Placental pericyte (primary cell): ENCODE measurements at places on chromosomes 4 and X. TPM values are rescaled to one million over a fixed set of nuclear protein-coding genes. Genes with fewer than 3 reads are reported as not detected.

KCND1 gene
- total RNA-seq: under 0.01 and 0.14 TPM in 2 replicates

MAGEB18 gene
- total RNA-seq: not detected in 2 replicates

PPP1R2C gene
- not detected in 2 replicates for total RNA-seq

PRR32 gene
- total RNA-seq: not detected in 2 replicates

GPM6B gene
- 0.14 TPM in 1 of 2 replicates, not detected in the other for total RNA-seq

ELOVL6 gene
- total RNA-seq: 17.5 and 18.2 TPM in 2 replicates

WDR17 gene
- total RNA-seq: 0.57 and 0.66 TPM in 2 replicates

MAOB gene
- total RNA-seq: under 0.01 TPM in 1 of 2 replicates, not detected in the other

MAGEB2 gene
- total RNA-seq: 2.4 TPM in 1 of 2 replicates, not detected in the other

EFHC2 gene
- 0.29 and 0.66 TPM in 2 replicates for total RNA-seq

TSPAN6 gene
- 23.4 and 25.8 TPM in 2 replicates for total RNA-seq

TEC gene
- total RNA-seq: under 0.01 and 0.72 TPM in 2 replicates

DMRTC1 gene
- total RNA-seq: not detected in 2 replicates

TMEM150C gene
- 0.14 TPM in 1 of 2 replicates, not detected in the other for total RNA-seq

ADH7 gene
- not detected in 2 replicates for total RNA-seq

CITED1 gene
- total RNA-seq: 0.22 and 1.1 TPM in 2 replicates

DCAF8L2 gene
- not detected in 2 replicates for total RNA-seq

VCX3B gene
- not detected in 2 replicates for total RNA-seq

RAB9B gene
- 0.14 TPM in 1 of 2 replicates, not detected in the other for total RNA-seq

DCUN1D4 gene
- total RNA-seq: 31.8 and 50.1 TPM in 2 replicates

SLC6A8 gene
- total RNA-seq: 10.0 and 16.4 TPM in 2 replicates

INTU gene
- 2.6 and 7.3 TPM in 2 replicates for total RNA-seq

MAGEB10 gene
- total RNA-seq: not detected in 2 replicates

BMX gene
- total RNA-seq: under 0.01 TPM in 1 of 2 replicates, not detected in the other

TBC1D1 gene
- 35.9 and 118 TPM in 2 replicates for total RNA-seq

ATP5ME gene
- 31.9 and 97.8 TPM in 2 replicates for total RNA-seq

COX7B2 gene
- total RNA-seq: not detected in 2 replicates

PDE6B gene
- total RNA-seq: 2.6 TPM in 1 of 2 replicates, not detected in the other

FGD1 gene
- 8.3 and 15.7 TPM in 2 replicates for total RNA-seq

HTR2C gene
- 0.44 and 1.3 TPM in 2 replicates for total RNA-seq

USP17L30 gene
- not detected in 2 replicates for total RNA-seq

SMIM31 gene
- total RNA-seq: not detected in 2 replicates

CXCL10 gene
- total RNA-seq: 0.43 TPM in 1 of 2 replicates, not detected in the other

DTHD1 gene
- not detected in 2 replicates for total RNA-seq

RPA4 gene
- 0.66 and 1.9 TPM in 2 replicates for total RNA-seq
